ENCODE measurements at places on chromosomes 12 and 14.

DNA sequence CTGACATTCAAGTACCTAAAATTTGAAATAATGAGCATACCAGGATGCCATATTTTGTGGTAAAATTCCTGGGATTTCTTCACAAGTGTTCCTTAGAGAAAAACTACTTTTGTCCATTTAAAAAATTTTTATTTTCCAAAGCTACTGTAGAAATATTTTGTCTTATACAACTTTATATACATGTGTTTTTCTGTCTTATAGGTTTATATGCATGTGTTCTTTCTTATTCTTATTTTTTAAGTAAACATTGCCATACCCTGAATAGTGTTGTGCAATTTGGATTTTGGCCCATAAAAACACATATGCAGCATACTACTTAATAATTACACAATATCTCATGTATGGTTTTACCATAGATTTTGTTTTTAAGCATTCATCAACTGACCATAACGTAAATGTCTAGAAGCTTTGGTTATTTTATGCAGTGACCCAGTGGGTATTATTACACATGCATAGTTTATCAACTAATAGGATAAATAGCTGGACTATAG lies 1107.4 kb upstream of the SEL1L start:
- no peak for DNase-seq

DNA sequence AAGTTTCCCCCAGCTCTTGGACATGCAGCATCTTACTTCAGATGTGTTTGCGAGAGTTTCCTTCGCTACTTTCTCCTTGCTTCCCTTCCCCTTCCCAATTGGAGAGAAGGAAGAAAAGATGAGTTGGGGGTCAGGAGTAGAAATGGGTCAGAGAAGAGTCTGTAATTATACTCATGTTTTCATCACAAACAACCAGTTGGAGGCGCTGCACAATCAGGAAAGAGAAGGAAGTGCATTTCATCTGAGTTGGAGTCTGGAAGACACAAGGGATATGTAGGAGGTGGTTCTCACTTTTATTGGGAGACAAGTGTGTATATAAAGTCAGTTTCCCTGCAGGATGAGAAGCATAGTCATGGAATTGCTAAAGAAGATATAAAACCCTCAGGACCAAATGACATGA lies 31.3 kb upstream of the VSX2 start:
- DNase-seq, result no peak

- no peak for DNase-seq
These were observed 355.4 kb upstream of the FAR2 start for GRCh38 chr12:28793581-28794151.

- DNase-seq, result no peak
These were observed 38.3 kb downstream of the SSPN start for GRCh38 chr12:26233631-26234030.

GRCh38 chr12:27359578-27360340 lies 27.1 kb downstream of the BMAL2 start:
- DNase-seq, result no peak

GRCh38 chr12:12446786-12447185 lies 89.9 kb downstream of the BORCS5 start:
- no peak for DNase-seq

DNA sequence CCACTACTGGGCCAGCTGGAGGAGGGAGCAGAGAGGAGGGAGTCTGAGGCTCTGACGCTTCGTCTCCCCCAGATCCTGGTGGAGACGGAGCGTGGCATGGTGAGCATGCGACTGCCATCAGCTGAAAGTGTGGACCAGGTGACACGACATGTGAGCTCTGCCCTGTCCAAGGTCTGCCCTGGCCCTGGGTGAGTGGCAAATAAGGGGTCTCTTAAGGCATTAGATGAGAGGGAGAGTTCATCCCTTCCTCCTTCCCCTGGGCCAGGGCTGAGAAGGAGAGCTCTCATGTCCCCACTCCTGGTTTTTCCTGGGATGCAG lies 2.5 kb downstream of the CARMIL3 start:
- DNase-seq, result no peak

DNA sequence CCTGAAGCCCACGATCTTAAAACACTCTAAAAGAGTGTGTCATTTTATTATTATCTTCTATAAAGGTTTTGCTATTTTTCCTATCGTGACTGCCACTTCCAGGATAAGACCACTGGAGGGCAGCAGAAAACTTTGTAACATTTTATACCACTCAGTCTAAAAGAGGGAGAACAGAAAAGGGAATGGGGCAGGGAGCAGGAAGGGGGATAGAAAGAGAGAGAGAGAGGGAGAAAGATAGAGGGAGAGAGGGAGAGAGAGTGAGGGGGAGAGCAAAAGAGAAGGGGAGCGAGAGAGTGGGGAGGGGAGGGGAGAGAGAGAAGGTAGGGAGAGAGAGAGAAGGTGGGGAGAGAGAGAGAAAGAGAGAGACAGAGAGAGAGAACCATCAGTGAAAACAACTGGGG lies 2.0 kb upstream of the ART4 start:
- DNase-seq, result peak; percentile 42

GRCh38 chr12:21906919-21907493 lies 34.2 kb downstream of the ABCC9 start:
- no peak for DNase-seq

DNA sequence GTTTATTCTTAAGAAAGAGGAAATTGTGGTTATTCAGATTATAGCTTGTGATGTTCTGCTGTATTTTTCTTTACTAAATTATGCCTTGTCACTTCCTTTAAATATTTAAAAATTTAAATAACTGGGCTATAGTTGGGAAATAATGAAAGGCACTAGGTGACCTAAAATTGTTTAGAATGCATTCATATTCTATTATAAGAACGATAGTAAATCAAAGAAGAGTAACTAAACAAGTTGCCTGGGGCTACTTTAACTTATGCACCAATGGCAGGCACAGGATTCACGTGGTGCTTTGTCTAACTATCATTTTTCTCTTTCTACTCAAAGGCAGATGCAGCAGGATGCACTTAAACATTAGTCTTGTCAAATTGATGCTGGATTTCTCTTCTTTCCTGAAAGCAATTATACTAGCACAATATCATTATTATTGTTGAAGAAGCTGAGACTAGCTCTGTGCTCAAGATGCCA lies 190.7 kb upstream of the PPFIA2 start:
- DNase-seq, result peak; percentile 45

GRCh38 chr12:19846574-19846973 lies 407.3 kb downstream of the AEBP2 start:
- no peak for DNase-seq

DNA sequence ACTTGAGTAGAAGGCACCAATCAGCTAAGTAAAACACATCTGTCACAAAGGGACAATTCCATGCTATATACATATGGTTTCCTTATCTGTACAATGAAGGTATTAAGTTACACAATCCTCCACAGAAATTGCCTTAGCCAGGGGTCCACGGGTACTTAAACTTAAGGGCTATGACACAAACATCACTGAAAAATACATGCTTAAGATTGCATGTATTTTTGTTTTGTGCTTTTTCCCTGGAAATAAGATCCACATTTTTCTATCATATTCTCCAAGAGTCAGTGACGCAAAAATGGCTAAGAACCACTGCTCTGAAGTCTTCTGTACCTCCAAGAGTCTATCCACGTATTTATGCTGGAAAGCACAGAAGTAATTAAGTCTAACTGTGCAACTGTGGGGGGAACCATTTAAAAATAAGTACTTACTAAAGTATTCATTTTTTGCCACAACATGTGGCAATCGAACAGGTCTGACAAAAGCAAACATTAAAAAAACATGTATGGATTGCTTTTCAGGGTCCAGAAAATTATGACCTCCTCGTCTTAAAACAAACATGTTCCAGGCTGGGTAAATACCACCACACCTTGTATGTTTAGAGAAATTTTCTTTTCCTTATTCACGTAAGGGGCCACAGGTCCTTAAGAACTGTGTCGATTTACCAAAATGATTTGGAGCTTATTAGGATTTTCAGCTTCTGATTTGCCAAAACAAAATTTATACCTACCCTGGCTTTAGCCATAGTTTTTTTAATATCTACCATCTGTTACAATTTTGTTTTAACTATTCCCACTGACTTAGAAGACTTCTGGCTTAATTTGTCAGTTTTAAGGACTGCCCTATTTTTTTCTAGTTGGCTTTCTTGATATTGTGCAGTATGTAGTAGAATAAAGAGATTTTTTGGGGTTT lies 2.8 kb downstream of the SLC38A2 start:
- DNase-seq, result no peak

- DNase-seq, result no peak
These were observed 511.4 kb downstream of the PCNX1 start for GRCh38 chr14:71418532-71419245.

- no peak for DNase-seq
These were observed 12.0 kb downstream of the NGDN start for GRCh38 chr14:23481362-23481970.

DNA sequence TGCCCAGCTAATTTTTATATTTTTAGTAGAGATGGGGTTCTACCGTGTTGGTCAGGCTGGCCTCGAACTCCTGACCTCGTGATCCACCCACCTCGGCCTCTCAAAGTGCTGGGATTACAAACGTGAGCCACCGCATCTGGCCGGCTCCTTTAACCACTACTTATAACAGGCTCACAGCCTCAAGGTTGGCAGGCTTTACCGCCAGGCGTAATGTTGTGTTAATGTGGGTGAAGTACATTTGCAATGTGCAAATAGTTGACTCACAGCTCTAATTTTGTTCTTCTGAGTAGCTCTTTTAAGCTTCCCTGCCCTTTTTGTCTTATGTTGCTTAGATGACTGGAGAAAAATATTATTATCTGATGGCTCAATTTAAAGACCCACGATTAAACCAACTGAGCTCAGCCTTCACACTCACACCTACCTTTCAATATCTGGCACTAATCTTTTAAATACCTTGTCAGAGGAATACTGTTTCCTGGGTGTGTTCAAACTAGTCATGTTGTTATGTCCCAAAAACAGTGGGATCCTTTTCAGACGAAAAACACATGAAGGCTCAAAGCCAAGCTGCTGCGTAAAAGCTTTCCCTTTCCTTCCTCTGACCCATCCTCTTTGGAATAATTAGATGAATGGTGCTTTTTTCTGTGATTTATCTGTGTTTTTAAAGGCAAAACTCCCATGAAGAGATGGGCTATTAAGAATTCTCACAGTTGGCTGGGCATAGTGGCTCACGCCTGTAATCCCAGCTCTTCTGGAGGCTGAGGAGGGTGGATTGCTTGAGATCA lies 57.2 kb upstream of the USP44 start:
- peak; percentile 70 for DNase-seq

DNA sequence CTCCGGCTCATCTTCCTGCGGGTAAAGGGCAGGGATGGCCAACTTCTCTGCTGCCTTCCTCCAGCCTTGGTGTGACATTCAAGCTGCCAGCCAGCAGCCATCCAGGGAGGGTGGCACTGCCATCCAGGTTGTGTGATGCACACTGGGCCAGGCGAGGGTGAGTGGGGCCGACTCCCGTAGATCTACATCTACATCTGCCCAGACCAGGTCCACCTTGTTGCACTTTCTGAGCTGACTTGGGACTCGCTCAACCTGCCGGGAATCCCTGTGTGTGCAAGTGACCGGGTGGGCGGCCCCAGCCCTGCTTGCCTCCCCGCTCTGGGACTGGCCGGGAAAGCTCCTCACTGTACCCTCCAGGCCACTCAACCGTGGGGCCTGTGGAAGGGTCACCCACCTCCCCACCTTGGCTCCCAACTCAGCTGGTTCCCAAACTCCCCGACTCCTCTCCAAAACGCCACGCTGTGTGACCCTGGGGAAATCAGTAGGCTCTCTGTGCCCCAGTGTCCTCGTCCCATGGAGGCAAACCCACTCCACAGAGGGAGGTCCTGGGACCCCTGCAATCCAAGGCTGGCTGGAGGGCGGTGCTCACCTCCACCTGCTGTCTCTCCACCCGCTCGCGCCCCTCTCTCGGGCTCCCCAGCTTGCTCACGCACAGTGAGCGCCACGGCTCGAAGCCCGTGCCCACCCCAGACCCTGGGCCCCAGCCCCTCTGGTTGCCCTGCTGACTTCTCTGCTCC lies 14.7 kb downstream of the JAG2 start:
- DNase-seq, result no peak

- no peak for DNase-seq
These were observed 769 bp upstream of the ZNF740 start for GRCh38 chr12:53179687-53180219.

DNA sequence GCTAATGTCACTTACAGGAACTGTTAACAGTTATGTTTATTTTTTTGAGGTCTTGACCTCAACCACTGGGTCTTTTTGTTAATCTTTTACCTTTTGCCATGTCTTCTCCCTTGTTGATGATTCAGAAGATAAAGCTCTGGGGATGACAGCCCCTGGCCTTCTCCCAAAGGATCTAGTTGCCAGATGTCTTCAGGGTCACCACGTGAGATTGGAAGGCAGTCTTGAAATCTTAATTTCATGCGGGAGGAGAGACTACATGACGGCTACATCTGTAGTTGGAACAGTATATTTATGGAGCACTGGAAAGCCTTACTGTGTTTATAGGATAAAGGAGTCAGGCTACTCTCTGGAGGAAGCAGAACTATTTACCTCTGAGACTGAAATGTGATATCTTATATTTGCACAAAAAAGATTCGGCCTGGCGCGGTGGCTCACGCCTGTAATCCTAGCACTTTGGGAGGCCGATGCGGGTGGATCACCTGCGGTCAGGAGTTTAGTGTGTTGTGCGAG lies 5.6 kb downstream of the MLEC start:
- no peak for DNase-seq

DNA sequence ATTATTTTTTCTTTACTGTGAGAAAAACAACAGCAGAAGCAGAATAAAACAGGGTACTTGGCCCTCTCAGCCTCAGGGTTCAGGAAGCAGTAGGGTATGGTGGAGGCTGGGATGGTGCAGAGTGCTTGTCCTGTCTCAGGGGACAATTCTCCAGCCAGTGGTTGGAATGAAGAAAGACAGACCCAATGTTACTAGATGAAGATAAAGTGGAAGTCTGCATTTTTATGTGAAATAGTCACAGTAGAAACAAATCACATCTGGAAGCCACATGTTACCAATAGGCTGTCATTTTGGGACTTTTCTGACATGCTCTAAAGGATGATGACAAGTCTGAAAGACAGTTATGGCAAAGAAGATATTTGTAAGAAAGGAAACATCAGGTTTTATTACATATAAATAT lies 32.3 kb downstream of the PROX2 start:
- no peak for DNase-seq

GRCh38 chr12:49662998-49663843 lies 39.9 kb downstream of the PRPF40B start:
- peak; percentile 52 for DNase-seq

- DNase-seq, result no peak
These were observed 37.1 kb downstream of the TMEM30B start for GRCh38 chr14:61244009-61244408.

DNA sequence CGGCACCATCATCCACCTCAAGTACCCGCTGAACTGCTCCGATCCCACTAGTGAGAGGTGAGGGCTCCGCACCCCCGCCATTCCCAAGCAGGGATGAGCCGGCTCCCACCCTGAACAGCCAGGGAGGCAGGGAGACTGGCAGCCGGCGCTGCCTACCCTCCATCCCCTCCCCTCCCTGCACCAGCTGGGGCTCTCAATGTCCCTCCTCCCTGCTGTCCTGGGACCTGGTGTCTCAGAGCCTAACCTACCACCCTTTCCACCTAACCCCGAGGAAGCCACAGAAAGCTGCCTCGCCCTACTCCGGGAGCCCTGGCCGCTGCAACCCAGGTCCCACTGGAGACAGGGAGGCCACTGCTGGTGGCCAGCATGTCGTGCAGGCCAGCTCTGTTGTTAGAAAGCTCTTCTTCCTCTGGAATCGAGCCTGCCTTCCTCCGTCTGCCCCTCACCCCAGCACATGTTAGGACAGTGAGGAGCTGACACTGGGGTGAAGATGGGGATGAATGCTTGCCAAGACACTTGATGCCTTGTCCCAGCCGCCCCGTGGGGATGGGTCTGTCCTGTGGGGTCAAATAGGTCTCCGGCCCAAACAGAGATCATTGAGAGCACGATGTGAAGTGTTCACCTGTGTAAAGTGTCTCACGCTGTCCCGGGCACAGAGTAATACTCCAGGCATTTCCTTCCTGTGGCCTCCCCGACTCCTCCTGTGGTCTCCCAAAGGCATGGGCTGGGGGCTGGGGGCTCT lies 1.1 kb downstream of the PTPN6 start:
- DNase-seq, result no peak
